Suppressor macrophage treated with lipopolysaccharide for 4 hours (primary cell): ENCODE measurements at places on chromosomes 3 and 15.

DNA sequence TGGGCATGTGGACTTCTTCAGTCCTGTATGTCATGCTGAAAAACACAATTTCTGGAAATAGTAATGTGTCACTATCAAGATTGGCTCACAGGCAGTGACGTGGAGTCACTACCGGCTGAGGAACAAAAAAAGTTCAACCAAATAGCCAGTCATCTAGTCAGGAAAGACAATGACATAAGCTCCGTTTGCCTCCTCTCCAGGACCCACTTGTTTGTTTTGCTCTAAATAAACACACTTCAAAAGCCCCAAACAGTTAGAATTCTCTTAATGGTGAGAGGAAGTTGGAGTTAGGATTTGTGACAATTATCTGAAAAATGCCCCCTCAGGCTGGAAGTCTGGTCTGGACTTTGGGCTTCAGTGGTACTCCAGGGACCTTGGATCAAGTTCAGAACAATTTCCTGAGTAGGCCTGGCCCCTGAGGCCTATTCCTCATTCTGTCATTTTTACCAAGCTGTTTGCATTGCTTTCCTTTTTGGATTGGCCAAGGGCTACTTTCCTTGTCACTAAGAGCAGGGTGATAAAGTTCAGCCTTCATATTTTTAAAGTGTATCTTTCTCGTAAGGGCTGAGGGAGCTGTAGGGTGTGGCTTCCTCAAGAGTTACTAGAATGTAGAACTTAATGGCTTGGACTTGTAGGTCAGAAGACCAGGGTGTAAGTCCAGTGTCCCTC is 98.9 kb downstream of the EOMES start:
- DNase-seq = peak; percentile 59

DNA sequence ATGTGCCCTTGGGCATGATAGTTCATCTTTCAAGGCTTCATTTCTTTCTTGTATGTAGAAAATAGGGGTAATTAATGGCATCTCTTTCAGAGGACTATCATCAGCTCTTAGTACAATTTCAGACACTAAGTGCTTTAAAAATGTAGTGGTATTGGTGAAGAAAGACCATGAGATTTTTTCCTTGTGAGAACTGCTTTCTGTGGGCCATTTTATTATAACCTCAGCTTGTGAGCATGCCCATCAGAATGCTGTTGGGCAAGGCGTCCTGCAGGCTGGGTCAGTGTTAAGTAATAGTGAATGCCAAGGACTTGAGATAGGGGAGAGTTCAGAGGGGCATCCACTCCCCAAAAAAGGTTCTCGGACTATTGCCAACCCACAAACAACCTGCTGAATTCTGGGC is 187.9 kb downstream of the GHSR start:
- no peak for DNase-seq

DNA sequence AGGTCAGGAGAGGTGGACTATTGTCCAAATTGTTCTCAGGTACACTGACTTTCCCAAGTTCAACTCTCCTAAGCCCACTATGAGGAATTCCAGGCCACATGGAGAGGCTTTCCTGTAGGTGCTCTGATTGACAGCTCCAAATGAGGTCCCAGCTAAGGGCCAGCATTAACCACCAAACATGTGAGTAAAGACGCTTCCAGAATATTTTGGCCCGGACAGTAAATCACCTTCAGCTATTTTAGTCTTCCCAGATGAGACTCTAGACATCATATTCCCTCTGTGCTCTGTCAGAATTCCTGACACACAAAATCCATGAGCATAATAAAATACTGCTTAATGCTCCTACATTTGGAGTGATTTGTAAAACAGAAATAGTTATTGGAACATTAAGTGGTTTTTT is 135.5 kb downstream of the TGFBR2 start:
- no peak for DNase-seq

GRCh38 chr3:58801541-58801940 is 135.0 kb upstream of the FAM3D start:
- DNase-seq = no peak

DNA sequence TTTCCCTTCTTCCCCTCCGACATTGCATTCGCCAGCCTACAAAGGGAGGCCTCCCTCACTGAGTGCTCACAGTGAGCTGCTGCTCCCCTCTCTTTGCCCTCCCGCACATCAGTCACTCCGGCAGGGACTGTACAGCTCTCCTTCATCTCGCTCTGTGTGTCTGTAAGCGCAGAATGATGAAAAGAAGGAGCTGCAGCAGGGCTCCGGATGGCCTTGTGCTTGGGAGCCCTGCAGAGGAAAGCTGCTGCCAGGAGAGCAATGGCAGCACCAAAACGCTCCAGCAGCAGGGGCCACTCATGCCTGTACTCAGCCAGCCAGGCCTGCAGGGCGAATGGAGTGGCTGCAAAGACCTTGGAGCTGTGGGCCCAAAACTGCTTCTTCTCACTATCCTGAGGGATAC is 107.0 kb upstream of the NSMCE3 start:
- DNase-seq = no peak

DNA sequence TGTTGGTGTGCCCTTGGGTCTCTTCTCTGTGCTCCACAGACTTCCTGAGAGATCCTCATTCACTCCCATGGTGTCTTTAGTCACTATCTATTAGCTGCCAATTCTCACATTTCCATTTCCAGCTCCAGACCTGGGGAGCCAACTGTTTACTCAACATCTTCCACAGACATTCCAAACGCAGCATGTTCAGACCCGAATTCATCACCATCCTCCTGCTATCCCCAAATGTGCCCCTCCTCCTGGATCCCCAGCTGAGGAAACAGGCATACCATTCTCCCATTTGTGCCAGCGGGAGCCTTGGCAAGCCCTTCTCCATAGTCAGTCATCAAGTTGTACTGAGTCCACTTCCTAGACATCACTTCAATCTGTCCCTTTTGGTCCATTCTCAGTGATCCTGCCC is 67.1 kb downstream of the TAMM41 start:
- DNase-seq = no peak

DNA sequence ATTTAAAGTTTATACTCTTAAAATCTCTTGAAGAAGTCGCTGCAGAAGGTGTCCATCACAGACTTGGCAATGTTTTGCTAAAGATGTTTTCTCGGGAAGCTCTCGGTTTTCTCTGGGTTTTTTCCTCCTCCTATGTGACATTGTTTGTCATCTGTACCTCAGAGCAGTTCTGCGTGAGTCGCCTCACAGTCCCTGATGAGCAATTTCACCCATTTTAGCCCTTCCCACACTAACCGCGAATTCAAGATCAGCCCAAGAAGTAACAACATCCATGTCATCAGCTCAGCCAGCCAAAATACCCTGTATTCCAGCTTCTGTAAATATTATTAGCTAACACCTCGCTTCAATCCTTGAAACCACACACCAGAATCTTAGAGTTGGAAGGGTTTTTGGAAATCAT is 224.3 kb upstream of the SETMAR start:
- DNase-seq = no peak

- peak; percentile 27 for DNase-seq
These were observed 9.3 kb downstream of the ARPP19 start for GRCh38 chr15:52559575-52559974.

- no peak for DNase-seq
These were observed 114.3 kb upstream of the MEF2A start for GRCh38 chr15:99451484-99451883.

GRCh38 chr3:136576279-136577009 is 175.7 kb downstream of the STAG1 start:
- no peak for DNase-seq

DNA sequence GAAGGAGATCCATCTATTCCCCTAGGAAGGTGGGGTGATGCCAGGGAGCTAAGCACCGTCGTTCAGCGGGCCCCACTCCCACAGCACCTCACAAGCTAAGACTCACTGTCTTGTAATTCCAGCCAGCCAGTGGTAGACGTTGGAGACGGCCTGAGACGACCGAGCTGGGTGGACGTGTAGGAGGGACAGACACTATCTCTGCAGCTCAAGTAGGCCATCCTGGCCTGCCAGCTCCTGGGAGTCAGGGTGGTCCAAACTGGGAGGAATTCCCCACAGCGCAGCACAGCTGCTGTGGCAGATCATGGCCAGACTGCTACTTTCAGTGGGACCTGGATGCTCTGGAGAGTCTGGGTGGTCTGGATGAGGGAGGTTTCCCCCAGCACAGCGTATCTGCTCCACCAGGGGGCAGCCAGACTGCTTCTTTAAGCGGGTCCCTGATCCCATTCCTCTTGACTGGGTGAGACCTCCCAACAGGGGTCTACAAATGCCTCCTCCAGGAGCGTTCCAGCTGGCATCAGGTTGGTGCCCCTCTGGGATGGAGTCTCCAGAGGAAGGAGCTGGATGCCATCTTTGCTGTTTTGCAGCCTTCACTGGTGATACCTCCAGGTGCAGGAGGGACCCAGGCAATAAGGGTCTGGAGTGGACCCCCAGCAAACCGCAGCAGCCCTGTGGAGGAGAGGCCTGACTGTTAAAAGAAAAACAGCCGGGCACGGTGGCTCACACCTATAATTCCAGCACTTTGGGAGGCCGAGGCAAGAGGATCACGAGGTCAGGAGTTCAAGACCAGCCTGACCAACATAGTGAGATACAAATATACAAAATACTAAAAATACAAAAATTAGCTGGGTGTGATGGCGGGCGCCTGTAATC is 27.6 kb downstream of the GNB5 start:
- DNase-seq = no peak

- DNase-seq = no peak
These were observed 21.0 kb downstream of the RARB start for GRCh38 chr3:25448750-25449692.

- no peak for DNase-seq
These were observed 7.3 kb upstream of the CACNA1D start for GRCh38 chr3:53486961-53487654.

DNA sequence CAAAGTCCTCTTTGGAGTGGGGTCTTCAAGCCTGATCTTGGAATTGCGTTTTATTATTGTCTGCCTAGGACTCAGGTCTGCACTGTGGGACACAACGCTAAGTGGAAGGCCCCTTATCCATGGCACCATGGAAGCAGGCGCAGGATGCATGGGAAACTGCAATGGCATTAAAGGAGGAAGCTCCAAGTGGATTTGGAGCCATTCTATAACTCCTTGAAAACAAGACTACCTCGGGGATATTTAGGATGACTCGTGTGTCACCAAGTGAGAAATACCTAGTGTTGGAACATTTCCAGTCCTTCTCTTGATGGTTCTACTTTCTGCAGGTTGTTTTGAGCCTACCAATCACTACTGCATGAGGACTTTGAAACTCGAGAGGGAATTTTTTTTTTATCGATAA is 126.6 kb upstream of the ZBED2 start:
- no peak for DNase-seq

DNA sequence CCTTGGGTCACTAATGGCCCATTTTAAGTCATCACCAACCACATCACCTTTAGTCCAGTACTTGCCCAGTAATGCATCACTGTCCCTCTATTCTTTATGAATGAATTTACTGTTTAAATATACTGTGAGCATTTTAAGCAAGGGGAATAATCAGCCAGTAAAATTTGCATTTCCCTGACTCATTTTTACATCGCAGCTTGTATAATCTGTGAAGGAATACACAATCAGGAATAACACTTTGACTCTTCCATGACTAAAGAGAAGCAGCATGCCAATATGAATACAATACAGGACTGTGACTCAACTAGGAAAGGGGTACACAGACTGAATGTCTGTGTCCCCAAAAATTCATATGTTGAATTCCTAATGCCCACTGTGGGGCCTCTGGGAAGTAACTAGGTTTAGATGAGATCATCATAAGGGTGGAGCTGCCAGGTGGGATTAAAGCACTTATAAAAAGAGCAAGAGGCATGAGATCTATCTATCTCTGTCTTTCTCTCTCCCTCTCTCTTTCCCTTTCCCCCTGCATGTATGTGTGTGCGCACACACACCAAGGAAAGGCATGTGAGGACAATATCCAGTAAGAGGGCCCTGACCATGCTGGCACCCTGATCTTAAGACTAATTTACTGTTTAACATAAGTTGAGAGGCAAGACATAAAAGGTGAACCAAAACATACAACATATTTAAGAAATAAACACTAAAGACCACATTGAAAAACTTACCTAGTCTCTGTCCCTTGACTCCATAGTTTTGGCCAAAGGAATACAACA is 12.1 kb downstream of the B4GALT4 start:
- no peak for DNase-seq

DNA sequence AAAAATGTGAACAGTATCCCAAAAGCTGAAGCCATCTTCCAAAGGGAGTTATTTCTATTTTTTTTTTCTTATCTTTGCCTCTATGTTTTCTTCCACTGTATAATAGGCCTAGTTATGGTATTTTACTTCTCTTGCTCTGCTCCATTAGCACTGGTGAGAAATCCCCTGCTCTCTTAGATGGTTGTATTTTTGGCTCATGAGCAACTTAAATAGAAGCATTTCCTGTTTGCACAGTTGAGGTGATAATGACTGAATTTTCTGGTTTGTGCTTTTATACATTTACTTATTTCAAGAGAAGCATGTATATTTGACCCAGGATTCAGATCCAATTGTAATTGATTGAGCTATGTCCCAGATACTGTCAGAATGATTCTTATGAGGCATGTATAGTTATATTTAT is 61.6 kb upstream of the CD200R1L start:
- no peak for DNase-seq

GRCh38 chr3:89419647-89420241 is 312.3 kb downstream of the EPHA3 start:
- DNase-seq = no peak

DNA sequence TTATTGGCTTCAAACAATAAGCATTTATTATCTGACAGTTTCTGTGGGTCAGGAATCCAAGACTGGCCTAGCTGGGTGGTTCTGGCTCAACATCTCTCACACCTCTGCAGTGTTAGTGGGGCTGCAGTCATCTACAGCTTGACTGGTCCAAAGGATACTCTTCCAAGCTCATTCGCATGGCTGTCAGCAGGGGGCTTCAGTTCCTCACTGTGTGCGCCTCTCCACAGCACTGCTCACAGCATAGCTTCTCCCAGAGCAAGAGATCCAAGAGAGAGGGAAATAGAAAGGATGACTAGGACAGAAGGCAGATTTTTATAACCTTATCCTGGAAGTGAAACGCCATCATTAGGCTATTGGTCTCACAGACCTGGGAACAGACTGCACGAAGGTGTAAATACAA is 64.2 kb downstream of the MAGI1 start:
- DNase-seq = no peak

DNA sequence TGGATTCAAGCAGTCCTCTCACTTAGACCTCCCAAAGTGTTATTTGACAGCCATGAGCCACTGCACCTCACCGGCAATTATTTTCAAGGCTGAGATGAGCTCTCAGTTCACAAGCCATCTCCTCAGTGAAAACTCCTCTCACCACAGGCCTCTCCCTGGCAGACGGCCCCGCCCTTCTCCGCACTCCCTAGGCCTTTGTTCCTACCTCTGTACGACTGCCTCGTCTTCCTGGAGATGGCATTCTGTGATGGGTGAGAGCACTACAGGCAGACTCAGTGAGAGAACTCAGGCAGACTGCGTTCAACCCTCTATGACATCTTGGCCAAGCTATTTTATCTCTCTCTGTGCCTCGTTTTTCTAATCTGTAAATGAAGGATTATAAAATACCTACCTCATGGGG is 67.0 kb upstream of the TPM1 start:
- DNase-seq = no peak
